Cortex of kidney (tissue), 1 donor: ENCODE measurements at places on chromosomes 7 and 10.

GRCh38 chr10:129609551-129609950, 142.5 kb downstream of the MGMT start:
- no peak for DNase-seq

- DNase-seq, result no peak
These were observed 17.6 kb downstream of the RSU1 start for GRCh38 chr10:16799621-16800020.

DNA sequence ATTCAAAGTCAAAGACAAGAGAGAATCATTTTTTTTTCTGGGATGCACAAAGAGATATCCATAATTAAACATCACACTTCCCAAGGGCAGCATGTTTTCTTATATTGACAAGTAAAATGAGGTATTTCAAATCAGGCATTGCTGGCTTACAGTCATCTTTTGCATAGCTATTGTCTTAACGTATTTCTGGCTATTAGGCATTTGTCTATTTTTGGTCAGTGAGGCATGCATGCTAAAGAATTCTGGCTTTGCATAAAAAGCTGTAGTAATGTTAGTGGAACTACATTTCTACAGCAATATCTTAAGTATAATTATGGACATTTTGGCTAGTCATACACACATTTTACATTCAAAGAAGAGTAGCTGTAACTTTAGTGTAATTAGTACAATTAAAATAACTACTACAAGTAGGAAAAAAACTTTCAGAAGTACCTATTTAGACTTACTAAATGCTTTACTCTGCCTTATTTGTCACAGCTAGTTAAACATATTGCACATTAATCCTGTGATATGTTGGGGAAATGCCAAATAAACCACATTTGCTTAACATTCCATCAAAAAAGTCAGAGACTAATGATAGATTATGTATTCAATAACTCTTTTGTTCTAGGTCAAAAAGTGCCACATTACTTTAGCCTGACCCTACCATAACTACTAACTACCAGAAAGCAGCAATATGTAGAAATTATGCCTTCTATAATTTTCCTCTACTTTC, 76.4 kb downstream of the RELN start:
- no peak for DNase-seq

DNA sequence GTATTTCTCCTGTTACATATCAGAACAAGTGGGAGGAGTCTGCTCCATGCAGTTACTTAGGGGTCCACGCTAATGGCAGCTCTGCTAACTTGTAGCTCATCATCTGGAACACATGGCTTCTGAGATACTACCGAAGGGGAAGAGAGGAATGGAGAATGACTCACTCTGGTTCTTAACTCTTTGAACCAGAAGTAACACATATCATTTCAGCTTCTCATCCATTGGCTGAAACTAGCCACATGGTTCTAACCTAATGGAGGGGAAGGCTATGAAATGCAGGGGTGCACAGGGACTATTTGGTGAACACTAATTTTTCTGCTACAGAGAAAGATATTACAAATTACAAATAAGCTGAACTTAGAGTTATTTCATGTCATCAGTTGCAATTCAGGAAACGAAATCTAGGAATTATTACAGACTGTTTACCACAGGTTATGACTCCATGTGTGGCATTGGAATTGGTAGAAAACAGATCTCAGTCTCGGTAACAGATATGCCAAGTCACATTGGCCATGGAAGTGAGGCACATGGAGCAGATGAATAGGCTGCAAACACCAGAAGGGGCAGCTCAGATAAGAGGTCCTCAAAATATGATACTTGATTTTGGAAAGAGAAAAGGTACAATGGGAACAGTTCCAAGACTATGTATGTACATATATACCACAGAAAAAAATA, 9.4 kb upstream of the KAT6B start:
- DNase-seq, result no peak

- DNase-seq, result no peak
These were observed 539 bp upstream of the MKLN1 start for GRCh38 chr7:131327049-131327625.

DNA sequence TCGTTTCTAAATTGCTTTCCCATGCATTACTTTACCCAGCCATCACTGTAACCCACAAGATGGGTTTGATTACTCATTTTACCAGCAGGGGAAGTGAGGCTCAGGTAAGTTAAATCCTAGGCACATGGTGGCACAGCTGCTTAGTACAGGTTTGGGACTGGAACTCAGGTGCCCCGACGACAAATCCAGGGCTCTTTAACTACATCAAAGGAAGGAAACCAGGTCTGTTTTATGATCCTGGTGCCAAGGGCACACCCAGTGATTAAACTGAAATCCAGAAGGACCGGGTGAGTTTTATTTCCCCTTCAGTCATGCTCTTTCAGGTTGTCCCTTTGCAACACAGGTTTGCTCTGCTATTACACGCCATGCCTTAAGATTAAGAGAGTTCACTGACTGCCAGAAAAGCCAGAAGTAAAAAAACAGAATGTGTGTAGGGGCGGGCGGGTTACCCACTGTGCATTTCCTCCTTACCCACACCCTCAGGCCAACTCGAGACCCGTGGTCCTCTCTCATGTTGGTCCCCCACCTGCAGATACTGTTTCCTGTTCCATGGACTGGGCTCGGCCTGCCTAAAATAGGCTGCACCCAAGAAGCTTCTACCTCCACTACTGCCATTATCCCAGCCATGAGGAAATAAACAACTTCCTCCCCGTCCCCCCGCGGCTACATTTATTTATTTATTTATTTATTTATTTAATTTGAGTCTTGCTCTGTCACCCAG, 55.1 kb upstream of the KDM7A start:
- DNase-seq, result no peak

DNA sequence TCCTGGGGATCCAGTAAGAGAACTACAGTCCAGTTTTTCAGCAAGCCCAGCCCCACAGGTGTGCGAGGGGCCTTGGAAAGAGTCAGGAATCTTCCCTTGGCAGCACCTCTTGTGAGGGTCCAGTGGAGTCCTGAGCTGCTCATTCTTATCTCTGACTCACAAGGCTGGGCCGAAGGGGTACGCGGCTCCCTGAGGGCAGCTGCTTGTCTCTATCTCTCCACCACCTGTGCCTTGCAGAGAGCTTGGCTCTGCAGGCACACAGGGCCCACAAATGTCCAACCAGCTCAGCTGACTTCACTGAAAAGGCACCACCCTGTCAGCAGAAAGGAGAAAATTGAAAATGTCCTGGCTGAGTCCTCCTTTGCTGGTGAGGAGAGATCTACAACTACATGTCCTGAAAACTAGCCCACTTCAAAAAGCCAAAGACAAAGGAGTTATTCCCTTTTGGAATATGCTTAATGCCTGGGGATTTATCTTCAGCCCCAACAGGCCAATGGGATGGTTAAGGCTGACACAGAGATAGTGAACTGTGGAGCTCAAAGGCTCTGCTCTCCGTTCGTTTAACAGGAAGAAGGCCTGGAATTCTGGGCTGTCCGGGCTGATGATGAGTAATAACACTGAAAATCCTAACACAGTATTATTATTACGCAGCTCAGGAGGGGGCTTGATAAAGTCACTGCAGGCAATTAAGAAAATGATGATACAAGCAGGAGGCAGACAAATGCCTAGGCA, 23.4 kb downstream of the UROS start:
- no peak for DNase-seq
